CD4-positive, CD25-positive, alpha-beta regulatory T cell (primary cell): ENCODE measurements at places on chromosomes 3 and 15. TPM values are rescaled to one million over a fixed set of nuclear protein-coding genes. Genes with fewer than 3 reads are reported as not detected.

Gene SPATA12
- polyA plus RNA-seq = not detected

Gene STARD9
- polyA plus RNA-seq = 0.13 TPM

Gene SOX2
- not detected for polyA plus RNA-seq

Gene EPHB3
- polyA plus RNA-seq = not detected

Gene FSIP1
- polyA plus RNA-seq = 0.08 TPM

Gene PLA2G4F
- polyA plus RNA-seq = not detected

Gene RNF13
- polyA plus RNA-seq = 111 TPM

Gene CCR1
- not detected for polyA plus RNA-seq

Gene IGSF11
- not detected for polyA plus RNA-seq

Gene LCTL
- not detected for polyA plus RNA-seq

Gene FETUB
- polyA plus RNA-seq = not detected

Gene ILDR1
- polyA plus RNA-seq = 0.21 TPM

Gene SPRED1
- polyA plus RNA-seq = not detected

Gene AGBL1
- polyA plus RNA-seq = not detected

Gene PIERCE2
- not detected for polyA plus RNA-seq

Gene COL6A5
- polyA plus RNA-seq = not detected

Gene IL5RA
- polyA plus RNA-seq = not detected

Gene SPINK8
- not detected for polyA plus RNA-seq

Gene REC114
- polyA plus RNA-seq = not detected

Gene NLGN1
- polyA plus RNA-seq = not detected

Gene CPN2
- polyA plus RNA-seq = not detected

Gene PLCH1
- polyA plus RNA-seq = not detected

Gene RGMA
- polyA plus RNA-seq = not detected

Gene TXNRD3
- polyA plus RNA-seq = 0.66 TPM
